Esophagus muscularis mucosa (tissue), 4 donors: ENCODE measurements at places on chromosomes 5 and 9. TPM values are rescaled to one million over a fixed set of nuclear protein-coding genes. Genes with fewer than 3 reads are reported as not detected.

Gene OBP2B
- total RNA-seq: not detected

GRCh38 chr5:54455413-54456157, at the start of gene HSPB3:
Gene HSPB3, plus strand, starts transcription at chr5:54455699. Its CDS starts 91 bp downstream, at chr5:54455790.
- DNase-seq: no peak

Gene ZNF354C
- total RNA-seq: 6.1 TPM

Gene SMIM33
- not detected for total RNA-seq

Gene TRIM32
- total RNA-seq: 18.9 TPM

GRCh38 chr9:35280399-35280798, 118.6 kb downstream of the UNC13B start:
- DNase-seq: no peak

GRCh38 chr5:75681125-75681830, 36.0 kb downstream of the POC5 start:
- no peak for DNase-seq

Gene GBA2
- total RNA-seq: 44.9 TPM

DNA sequence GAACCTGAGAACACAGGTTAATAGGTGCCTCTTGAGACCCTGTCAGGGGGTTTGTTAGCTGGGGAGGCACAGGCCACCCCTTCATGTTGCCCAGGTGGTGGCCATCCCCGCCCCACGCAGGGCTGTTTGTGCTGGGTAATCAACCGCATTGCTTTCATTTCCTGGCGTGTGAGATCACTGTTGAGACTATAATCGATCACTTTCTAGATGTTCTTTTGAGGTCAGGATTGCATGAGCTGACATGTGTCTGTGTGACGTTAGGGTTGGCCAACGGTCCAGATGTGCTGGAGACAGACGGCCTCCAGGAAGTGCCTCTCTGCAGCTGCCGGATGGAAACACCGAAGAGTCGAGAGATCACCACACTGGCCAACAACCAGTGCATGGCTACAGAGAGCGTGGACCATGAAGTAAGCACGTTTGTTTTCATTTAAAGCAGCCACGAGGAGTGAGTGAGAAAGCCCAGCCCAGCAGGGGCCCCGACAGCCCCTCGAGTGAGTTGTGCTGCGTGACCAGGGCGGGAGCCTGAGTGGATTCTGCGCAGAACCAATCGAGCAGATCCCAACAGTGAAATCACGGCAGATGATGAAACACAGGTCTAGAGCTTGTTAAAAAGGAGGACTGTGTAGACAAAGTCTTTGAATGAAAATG, 115.0 kb upstream of the CACNA1B start:
- no peak for DNase-seq

DNA sequence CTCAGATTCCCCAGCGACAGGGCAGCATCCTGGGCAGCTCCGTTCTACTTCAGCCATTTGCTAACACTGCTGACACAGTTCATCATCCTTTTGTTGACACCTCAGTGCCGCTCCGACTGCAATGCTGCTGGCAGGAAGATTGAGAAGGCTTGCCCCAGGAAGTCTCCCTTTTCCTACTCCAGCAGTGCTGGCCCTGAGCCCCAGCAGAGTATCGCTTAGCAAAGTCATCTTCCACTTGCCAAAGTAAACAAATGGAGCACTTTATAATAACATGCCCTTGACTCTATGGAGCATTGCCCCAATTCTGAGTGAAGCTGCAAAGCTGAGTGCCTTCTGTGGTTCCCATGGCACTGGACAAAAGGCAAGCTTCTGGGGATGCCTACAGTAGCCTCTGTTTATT, 32.2 kb downstream of the PRLR start:
- no peak for DNase-seq

- no peak for DNase-seq
Measured at GRCh38 chr9:81118416-81118815, 570.9 kb downstream of the TLE1 start.

GRCh38 chr5:159894149-159894720, 22.0 kb upstream of the ADRA1B start:
- no peak for DNase-seq

Gene RGS3
- total RNA-seq: 37.3 TPM

GRCh38 chr5:120151181-120151580, 312.9 kb upstream of the PRR16 start:
- DNase-seq: no peak

GRCh38 chr9:22119522-22120158, 110.5 kb upstream of the CDKN2B start:
- DNase-seq: no peak

GRCh38 chr9:118088090-118088489, 383.9 kb downstream of the TLR4 start:
- DNase-seq: no peak

GRCh38 chr9:82511626-82512025, 523.1 kb downstream of the SPATA31D1 start:
- DNase-seq: no peak

GRCh38 chr9:109467936-109468335, 30.2 kb downstream of the PTPN3 start:
- DNase-seq: no peak

- DNase-seq: no peak
Measured at GRCh38 chr9:36204906-36205547, 14.3 kb downstream of the CLTA start.

DNA sequence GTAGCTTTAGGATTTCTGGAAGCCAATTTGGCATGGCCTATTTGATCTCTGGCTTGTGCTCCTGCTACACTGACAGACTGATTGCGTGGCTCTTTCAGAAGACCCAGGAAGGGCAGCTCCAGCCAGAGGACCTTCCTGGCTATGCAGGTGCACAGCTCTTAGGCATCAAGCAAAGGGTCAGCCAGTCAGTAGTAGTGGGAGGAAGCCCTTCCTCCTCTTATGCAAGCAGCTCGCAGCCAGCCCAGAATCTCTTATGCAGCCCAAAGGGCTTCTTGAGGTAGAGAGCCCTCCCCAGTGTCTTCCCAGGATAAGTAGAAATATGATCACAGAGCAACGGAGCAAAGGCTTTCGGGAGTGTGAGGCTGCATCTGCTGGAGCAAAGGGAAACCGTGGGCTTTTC, 43.2 kb downstream of the SLC36A1 start:
- DNase-seq: no peak

Gene TMED7
- 183 TPM for total RNA-seq
